ENCODE measurements at places on chromosomes 7 and 10. TPM values are rescaled to one million over a fixed set of nuclear protein-coding genes. Genes with fewer than 3 reads are reported as not detected.

GRCh38 chr7:150848111-150848510 is 4.2 kb upstream of the AOC1 start:
- DNase-seq = no peak

GRCh38 chr7:43921423-43921822 is 4.8 kb upstream of the UBE2D4 start:
- DNase-seq = no peak

DNA sequence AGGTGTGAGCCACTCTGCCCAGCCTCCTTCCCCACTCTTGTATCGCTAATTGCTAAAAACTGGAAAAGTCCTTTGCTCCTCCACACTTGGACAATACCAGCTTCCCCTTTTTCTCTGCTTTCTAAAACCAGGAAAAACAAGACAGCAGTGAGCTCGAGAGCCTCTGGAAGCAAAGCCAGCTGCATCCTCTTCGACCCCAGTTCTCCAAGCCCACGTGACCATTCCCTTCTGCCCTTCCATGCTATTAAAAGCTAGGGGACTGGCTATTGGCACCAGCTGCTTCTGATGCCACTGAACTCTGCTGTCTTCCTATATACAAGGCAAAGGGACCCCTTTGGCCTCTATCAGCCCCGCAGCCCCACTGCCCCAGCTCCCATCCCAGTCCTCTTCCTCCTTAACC is 92.2 kb downstream of the SPDYE5 start:
- no peak for DNase-seq

MASTL gene
- total RNA-seq = 2.6 TPM

- no peak for DNase-seq
Measured at GRCh38 chr10:32954080-32954479, 4.0 kb downstream of the ITGB1 start.

GRCh38 chr7:2279896-2280295 is 34.3 kb downstream of the SNX8 start:
- DNase-seq = no peak

GRCh38 chr7:148242294-148242821 is 348.2 kb upstream of the C7orf33 start:
- no peak for DNase-seq

TFR2 gene
- total RNA-seq = 689 TPM

GRCh38 chr10:128579901-128580300 is 453.7 kb upstream of the MKI67 start:
- DNase-seq = no peak

DNA sequence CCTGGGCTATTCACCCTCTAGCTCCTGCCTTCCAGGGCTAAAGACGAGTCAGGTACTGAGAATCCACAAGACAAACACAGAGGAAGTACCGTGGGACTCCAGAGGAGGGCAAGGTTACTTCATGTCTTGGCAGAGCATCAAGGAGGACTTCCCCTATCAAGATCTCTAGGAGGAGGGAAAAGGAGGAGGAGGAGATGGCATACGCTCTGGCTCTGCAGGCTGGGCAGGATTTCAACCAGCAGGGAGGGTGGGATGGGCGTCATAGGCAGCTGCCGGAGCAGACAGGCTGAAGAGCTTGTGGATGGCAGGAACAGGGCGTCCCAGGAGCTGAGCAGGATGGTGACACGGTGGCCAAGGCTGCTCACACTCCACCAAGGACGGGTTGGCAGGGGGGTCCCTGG is 21.3 kb downstream of the MDH2 start:
- no peak for DNase-seq

- no peak for DNase-seq
Measured at GRCh38 chr10:43069579-43069978, 7.3 kb upstream of the RET start.

DNMBP gene
- total RNA-seq = 11.6 TPM

DNA sequence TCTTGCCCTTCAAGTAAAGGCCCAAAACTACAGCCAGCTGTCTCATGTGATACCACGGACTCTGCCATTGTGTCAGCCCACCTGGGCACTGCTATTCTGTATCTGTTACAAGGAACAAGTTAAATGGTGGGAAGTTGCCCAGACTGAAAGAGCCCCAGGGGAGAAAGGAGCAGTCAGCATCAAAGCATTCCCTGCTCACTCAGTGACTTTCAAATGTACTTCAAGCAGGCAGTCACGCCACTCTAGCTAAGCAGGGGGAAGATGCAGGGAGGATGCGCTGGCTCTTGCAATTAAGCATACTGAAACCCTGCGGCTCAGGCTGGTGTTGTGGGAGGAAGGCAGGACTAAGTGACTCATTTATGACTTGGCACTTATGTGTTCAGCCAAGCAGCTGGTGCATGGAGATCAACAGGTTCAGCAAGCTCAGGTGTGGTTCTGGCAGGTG is 1249.6 kb downstream of the TYW1 start:
- no peak for DNase-seq

TBXAS1 gene
- total RNA-seq = 6.6 TPM

TDRD1 gene
- 0.05 TPM for total RNA-seq

AKR1D1 gene
- total RNA-seq = 206 TPM

NUTM2E gene
- 0.08 TPM for total RNA-seq

DNA sequence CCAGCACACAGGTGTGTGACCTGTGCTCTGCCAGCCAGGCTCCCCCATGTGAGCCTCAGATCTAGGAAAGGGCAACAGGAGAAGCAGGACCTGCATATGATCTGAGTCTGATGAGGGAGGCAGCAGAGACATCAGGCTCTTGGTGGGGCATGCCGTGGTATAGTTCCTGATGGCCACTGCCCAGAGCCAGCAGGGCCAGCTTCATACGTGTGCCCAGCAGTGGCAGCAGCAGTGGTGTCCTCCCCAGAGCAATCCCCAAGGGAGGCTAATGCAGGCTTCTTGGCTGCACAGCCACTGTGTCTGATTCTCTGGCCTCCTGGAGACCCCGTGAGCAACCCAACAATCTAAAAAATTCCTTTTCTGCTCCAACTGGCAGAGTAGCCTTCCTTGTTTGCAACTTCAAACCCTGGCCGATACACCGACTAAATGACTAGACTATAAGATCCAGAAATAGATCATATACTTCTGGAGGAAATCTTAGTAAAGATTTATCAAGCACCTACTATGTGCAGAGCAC is 230.6 kb upstream of the ZMIZ1 start:
- no peak for DNase-seq

IQCE gene
- 5.7 TPM for total RNA-seq

- no peak for DNase-seq
Measured at GRCh38 chr7:27099453-27100370, 2.8 kb downstream of the HOXA2 start.

Data from left lobe of liver (tissue), 2 donors.